ENCODE measurements at places on chromosomes 3 and 15.

DNA sequence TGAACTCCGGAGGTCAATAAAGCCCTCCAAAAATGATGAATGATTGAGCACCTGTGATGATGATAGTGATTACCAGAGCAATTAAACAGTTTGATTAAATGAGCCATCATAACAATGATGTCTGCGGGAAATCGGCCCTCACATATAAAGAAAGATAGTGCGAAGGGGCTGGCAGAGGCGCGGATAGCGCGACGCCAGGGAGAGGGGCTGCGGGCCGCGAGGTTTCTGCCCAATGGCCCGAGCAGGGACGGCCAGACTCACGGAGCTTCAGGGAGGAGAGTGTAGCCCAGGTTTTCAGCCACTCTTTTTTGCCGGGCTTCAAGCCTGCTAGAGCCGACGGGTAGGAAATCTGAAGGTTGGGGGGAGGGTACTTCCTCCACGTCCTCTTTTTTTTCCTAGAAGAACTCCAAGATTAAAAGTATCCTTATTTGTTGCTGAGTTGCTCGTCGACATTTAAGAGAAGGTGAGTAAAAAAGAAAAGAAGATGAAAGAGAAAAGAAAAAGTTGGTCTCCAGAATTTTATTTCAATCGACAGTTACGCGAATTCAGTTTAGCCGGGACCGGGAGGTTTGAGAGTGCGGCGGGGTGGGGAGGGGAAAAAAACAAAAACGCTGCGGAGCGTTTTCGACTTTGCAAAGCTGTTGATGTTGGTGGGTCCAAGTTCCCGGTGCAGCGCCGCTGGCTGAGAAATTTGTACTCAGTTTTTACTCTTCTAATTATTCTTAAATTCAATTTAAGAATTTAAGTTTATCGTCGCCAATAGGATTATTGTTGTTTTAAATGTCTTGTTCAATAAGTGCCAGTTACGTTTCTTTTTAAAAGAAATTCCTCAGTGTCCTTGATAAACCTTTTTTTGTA is 2.2 kb upstream of the MEIS2 start:
- DNase-seq = no peak

DNA sequence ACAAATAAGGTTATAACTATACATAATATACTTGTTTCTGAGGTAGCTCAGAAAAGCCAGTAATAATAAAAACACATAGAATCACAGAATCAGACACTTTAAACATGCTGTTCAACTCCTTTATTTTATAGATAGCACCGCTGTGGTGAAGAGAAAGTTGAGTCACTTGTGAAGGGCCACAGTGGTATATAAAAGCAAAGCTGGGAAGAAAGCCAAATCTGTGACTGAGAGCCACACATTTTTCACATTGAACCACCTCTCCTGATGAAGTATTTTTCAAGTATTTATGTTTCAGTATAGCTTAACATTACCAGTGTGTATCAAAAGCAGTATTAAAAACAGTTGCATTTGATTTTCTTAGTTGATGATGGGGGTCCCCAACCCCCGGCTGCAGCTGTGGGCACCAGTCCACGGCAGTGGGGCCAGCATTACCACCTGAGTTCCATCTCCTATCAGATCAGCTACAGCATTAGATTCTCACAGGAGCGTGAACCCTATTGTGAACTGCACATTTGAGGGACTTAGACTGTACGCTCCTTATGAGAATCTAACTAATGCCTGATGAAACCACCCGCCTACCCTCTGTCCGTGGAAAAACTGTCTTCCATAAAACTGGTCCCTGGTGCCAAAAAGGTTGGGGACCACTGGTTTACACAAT is 46.2 kb downstream of the TBL1XR1 start:
- peak; percentile 70 for DNase-seq

GRCh38 chr3:63354160-63354559 is 76.1 kb downstream of the SYNPR start:
- DNase-seq = no peak

- no peak for DNase-seq
Measured at GRCh38 chr3:18672561-18672960, 247.4 kb upstream of the SATB1 start.

DNA sequence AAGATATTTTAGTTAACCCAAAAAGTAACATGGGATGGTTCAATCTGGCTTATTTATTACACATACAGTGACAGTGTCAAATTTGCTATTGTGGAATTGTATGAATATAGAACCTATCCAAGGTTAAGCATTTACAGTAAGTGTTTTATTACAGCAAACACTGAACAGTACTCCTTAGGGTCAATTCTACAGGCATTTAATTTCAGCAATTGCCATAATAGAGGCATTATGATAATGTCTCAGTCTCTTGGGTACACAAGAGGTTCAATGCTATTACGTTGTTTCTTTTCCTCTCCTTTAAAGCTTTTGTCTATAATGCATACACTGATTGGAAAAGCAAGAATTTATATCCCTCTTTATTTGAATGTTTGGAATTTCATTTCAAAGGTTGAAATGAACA is 275.7 kb upstream of the NAALADL2 start:
- no peak for DNase-seq

DNA sequence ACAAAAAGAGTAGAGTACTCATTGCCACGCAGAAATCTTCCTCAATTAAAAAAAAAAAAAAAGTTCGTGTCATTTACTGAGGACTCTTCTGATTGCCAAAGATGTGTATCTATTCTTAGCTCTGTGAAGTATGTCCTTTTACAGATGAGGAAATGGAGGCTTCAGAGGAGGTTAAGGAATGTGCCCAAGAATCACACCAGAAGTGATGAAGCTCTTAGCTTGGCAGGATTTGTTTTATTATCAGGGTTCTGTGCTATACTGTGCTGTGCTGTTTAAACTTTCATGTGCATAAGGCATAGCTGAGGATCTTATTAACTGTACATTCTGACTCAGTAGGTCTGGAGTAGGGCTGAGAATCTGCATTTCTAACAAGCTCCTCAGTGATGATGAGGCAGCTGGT is 665.2 kb upstream of the ADAMTS9 start:
- DNase-seq = no peak
